ENCODE measurements at places on chromosomes 2 and 18.

- no peak for DNase-seq
Observed at GRCh38 chr2:37110306-37111212, 26.2 kb downstream of the GPATCH11 start.

DNA sequence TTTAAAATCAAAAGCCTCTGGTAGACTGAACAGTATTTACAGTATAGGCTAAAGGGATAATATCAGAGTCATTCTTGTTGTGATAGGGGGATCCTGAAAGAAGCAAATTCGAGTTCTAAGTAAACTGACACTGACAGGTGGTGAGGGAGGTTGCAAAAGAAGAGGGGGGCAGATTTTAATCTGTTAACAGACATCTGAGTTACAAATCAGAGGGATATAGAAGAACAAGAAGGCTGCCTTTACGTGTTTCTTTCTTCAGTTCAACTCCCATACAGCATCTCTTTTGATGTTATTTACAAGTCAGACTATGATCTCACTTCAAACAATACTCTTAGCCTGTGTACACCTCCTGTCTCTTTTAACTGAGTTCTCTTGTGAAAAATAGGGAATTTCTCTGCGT lies 16.3 kb upstream of the ITGA4 start:
- no peak for DNase-seq

DNA sequence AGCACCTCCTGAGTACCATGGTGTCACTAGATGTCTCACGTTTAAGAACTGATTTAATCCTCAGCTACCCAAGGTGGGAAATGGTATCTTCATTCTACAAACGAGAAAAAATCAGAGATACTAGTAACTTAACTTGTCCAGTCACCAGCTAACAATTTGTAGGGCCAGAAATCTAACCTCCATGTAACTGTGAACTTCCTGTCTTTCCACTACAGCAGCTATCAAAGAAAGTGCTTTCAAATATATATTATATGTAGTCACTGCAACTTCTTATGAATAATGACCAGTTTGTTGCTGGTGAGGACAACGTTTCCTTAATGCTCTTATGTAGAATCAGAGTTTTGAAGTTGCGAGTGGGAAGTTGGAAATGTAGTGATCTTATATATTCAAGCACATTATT lies 1.9 kb downstream of the REV1 start:
- no peak for DNase-seq

DNA sequence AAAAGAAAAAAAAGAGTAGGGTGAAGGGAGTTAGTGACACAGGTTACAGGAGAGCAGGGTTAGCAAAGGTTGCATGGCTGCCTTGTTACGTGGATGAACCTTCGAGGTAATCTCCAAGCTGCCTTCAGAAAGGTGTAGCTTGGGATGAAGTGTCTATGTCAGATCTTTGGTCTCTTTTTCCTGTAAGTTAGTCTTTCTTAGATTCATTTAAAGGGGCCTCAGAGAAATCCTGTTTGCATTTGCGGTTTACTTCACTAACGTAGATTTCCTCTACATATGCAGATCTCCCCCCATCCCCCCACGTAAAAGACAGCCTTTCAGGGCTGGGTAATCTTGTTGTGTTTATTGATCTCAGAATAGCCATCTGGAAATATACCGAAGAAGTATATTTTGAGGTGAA lies 83.7 kb downstream of the MTA3 start:
- no peak for DNase-seq

- peak; percentile 43 for DNase-seq
Observed at GRCh38 chr18:47772374-47773248, 157.8 kb downstream of the SMAD2 start.

GRCh38 chr2:144438801-144439631 lies 80.9 kb downstream of the ZEB2 start:
- no peak for DNase-seq

- DNase-seq: no peak
Observed at GRCh38 chr2:214514704-214515103, 103.8 kb downstream of the VWC2L start.

DNA sequence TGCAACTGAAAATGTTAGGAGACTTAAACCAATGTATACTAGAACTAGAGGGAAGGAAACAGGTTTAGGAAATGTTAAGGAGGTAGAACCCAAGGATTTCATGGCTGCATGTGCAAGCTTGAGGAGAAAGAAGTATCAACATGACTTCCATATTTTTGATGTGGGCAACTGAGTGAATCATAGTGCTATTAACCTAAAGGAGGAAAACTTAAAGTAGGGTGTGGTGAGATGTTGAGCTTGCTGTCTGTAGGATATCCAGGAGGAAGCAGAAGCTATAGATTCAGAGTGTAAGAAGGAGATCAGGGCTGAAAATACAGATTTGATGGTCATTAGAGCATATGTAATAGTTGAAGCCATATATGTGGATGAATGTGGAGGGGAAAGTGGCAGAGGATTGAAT lies 31.5 kb downstream of the NDC80 start:
- no peak for DNase-seq

DNA sequence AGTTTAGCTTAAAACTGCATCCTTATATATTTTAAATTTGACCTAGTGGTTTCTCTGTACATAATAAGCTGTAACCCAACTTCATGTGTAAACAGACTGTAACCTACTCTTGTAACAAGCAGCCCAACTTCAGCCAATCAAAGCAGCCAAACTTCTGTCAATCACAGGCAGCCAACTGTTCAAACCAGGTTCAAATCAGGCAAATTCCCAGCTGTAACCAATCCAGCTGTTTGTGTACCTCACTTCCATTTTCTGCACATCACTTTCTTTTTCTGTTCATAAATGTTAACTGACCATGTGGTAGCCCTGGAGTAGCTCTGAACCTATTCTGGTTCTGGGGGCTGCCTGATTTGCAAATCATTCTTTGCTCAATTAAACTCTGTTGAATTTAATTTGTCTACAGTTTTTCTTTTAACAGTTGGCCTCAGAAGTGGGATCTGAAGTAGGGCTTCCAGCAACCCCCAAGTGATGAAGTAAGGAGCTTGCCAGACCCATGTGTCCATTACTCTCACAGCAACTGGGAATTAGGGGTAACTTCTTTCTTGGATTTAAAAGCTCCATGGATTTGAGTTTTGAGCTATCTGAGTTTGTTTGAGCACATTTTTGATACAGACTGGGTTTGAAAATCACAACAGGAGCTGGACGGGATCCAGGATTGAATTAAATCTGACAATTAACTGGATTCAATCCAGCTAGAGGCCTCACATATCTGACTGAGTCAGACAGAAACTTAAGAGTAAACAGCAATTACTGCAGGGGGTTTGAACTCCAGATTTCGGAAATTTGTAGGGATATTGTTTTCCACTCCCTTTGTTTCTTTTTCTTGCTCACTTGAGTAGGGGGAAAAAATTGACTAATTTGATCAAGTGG lies 1569.7 kb upstream of the SLC39A10 start:
- no peak for DNase-seq

GRCh38 chr2:203080447-203081045 lies 65.9 kb downstream of the NBEAL1 start:
- no peak for DNase-seq

- peak; percentile 33 for DNase-seq
Observed at GRCh38 chr2:208072250-208072892, 47.0 kb upstream of the PLEKHM3 start.

- no peak for DNase-seq
Observed at GRCh38 chr2:211103989-211104388, 547.6 kb downstream of the CPS1 start.

- DNase-seq: no peak
Observed at GRCh38 chr18:55419132-55419946, 168.7 kb downstream of the TCF4 start.

DNA sequence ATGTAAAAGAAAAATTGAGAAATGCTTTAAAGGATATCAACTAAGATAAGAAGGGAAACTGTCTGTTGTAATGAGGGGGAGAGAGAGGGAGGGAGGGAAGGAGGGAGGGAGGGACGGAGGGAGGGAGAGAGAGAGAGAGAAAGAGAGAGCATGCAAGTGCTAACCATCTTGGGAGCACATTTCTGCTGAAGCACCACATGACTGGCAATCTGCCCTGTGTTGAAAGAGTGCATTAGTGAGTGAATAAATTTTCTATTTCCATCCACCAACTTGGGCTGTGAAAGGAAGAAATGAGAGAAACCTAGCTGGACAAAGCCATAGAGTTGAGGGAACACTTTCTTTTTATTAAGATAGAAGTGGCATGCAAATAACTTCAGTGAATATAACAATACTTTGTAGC lies 110.7 kb downstream of the TMX3 start:
- no peak for DNase-seq

- DNase-seq: no peak
Observed at GRCh38 chr2:95323347-95324155, 26.4 kb downstream of the KCNIP3 start.

GRCh38 chr2:206718296-206718695 lies at the start of gene DYTN:
TSS of gene DYTN (minus strand) at chr2:206718396. CDS start at chr2:206718279, 117 bp downstream.
- no peak for DNase-seq

DNA sequence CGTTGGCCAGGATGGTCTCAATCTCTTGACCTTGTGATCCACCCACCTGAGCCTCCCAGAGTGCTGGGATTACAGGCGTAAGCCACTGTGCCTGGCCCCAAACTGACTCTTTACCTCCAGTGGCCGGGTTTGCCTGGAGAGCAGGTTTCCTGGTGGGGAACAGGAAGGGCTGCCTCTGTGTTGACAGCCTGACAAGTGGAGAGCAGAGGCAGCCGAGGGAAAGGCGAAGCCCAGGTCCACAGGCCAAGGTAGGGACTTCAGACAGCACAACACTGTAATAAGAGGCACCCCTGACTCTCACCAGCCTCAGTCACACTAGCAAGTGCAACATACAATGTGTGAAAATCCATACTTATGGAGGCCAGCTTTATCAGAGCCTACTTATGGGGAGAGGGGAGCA lies 16.5 kb upstream of the SH3BP4 start:
- DNase-seq: no peak

- DNase-seq: no peak
Observed at GRCh38 chr2:200056105-200056504, 100.7 kb downstream of the MAIP1 start.

DNA sequence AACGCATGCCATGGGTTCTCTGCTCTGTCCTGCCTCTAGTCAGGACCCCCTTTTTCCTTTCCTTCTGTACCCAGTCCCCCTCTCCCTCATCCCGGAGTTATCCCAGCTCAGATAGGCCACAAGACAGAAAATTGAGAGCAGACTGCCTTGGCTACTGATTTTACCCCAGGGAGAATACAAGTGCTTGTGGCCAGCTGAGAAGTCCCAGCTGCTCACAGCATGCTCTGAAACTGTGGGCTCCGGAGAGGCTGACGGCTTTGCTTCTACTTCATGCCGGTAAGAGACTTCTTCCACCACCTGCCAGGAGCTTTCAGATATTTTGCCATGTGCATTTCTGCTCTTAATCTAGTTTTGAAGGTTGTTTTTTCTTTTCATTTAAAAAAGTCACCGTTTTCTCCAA lies 20.0 kb upstream of the SIX2 start:
- DNase-seq: no peak

- no peak for DNase-seq
Observed at GRCh38 chr2:68135448-68136320, 22.0 kb upstream of the PNO1 start.

GRCh38 chr2:100884145-100884621 lies 64.2 kb downstream of the NPAS2 start:
- no peak for DNase-seq

DNA sequence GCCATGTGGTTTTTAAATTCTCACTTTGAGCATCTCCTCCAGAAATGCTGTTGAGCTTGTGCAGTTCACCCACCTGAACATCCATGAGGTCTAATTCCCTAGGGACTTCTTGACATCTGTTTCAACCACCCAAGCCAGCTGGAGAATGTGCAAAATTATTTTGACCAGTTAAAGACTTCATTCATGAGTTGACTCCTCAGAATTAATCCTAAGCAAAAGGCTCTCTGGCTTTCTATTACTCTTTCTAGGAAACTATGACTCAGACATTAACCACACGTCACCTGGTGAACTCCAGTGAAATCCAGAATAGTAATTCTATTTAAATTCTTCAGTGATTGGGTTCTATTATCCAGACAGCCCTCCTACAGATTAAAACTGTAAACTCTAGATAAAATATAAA lies 247.5 kb downstream of the NBAS start:
- DNase-seq: peak; percentile 11

GRCh38 chr18:40124107-40124506 lies 1830.9 kb upstream of the PIK3C3 start:
- DNase-seq: no peak

DNA sequence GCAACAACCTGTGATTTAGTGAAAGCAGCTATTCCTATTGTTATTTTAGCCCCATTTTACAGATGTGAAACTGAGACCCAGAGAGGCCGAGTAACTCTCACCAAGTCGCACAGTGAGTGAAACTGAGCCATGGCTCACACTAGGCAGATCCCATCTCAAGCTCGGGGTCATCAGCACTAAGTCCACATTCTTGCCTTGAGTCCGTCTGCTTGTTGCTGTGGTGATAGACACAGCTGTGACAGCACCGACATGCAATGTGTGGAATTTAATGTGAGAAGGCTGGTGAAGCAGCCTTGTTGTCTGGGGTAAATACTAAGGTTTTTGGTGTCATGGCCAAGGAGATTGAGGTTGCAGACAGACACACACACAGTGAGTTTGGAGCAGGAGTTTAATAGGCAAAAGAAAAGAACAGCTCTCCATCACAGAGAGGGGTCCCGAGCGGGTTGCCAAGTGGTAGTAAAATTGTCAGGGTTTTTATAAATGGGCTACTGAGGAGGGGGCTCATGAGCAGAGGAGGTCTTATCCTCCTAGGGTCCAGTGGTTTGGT lies 40.2 kb upstream of the GMCL1 start:
- no peak for DNase-seq

GRCh38 chr18:79510731-79511241 lies 115.1 kb downstream of the NFATC1 start:
- DNase-seq: no peak

GRCh38 chr2:72138921-72139381 lies 8.7 kb downstream of the CYP26B1 start:
- DNase-seq: no peak

GRCh38 chr2:4992226-4992625 lies 700.0 kb upstream of the SOX11 start:
- DNase-seq: no peak

DNA sequence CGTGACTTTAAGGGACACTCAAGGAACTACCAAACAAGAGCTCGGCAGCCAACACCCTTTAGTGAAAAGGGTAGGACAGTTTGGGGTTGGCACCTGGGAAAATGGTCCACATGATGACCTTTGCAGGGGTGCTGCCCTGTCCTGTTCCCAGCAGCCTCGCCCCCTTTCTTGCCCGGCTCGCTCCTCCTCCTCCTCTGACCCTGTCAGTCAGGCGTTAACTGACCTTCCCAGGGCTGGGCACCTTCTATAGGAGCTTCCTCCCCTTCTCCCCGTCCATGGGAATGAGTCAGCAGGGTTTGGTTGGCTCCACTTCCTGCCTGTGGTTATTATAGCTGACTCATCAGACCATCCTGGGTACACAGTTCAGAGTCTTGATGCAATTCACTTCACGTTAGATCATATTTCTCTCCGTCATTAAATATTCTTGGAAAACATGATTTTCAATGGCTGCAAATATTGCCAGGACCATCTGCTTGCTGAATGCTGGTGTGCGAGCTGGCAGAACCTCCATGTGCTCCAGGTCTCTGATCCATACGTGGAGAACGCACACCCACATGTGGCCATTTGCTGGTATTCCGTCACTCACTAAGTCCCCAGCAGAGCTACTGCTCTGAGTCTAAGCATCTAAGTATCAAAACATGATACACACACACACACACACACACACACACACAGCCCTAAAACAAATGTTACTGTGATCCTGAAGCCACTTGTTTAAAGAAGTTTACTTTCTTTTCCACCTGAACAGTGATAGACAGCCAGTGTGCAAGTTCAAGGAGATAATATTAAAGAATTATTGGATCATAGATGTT lies 185.0 kb downstream of the ANAPC1 start:
- DNase-seq: no peak

GRCh38 chr2:240343548-240343947 lies 91.9 kb upstream of the GPC1 start:
- DNase-seq: no peak

GRCh38 chr2:70941701-70942100 lies 6.0 kb downstream of the ATP6V1B1 start:
- no peak for DNase-seq
